ENCODE measurements at places on chromosomes 5 and 9.

GRCh38 chr5:123645024-123645603 is 133.1 kb downstream of the CSNK1G3 start:
- DNase-seq = no peak

GRCh38 chr9:110579034-110579861 is at the start of gene SVEP1:
Gene SVEP1 (minus strand): TSS chr9:110579741. CDS start chr9:110579543, 198 bp downstream.
- peak; percentile 72 for DNase-seq

DNA sequence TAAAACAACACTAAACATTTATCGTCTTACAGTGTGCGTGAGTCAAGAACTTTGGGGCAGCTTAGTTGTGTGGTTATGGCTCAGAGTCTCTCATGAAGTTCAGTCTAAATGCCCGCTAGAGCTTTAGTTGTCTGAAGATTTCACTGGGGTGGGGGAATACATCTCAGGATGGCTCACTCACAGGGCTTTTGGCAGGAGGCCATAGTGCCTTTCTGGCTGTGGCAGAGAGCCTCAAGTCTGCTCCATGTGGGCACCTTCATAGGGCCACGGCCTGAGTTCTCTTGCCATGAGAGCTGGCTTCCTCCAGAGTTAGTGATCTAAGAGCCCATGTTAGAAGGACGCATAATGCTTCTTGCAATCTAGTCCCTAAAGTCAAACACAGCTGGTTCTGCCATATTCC is 258.8 kb upstream of the NUDT12 start:
- DNase-seq = no peak

GRCh38 chr5:126921241-126922091 is 108.9 kb downstream of the MARCHF3 start:
- DNase-seq = no peak

DNA sequence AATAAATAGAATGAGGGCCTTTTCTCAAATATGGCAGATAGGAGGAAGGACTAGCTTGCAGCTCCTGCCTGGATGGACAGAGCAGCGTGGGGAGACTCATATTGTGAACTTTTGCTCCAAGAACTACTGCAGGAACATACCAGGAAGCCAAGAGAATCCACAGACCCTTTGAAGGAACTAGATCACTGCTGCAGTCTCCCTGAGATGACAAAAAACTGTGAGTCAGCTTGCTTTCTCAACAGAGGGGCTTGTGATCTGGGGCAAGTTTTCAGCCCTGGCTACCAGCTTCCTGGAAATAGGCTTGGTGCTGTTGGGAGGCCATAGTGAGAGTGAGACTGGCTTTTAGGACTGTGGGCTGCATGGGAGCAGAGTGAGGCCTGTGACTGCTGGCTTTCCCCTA is 170.6 kb upstream of the TRIM32 start:
- no peak for DNase-seq

DNA sequence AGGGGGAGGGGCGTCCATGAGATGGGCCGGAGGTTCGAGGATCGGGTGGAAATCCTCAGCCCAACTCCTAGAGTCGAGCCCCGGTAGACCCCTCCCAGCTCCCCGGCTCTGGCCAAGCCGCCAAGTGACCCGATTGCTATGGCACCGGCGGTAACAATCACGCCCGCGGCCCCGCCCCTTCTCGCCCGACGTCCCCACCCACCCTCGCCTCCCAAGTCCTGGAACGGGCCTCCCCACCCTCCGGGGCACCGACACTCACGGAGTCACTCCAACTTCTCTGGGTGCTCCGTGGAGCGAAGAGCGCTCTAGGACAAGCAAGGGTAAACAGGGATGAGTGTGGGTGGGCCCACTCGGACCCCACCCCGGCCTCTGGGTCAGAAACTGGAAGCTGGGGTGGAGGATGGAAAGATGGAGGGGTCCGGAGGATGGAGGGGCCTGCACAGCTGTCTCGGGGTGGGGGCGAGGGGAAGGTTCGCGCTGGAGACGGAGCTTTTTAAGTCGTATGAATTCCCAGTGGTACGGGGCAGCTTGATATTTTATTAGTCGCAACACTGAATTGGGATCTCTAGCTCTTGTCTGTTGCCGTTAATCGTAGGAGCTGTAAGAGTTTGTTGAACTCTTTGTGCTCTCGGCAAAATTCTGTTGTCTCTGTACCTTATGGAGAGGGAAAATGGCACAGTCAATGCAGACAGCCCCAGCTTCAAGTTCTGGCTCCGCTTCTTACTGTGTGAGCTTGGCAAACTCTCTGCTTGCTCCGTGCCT is at the start of gene SPACA9:
SPACA9 (plus strand) TSS at position 204 of the 762 bp plus-strand sequence. CDS start 5,050 bp downstream, outside the sequence.
- peak; percentile 27 for DNase-seq

- DNase-seq = no peak
Observed at GRCh38 chr9:68429631-68430030, 73.2 kb downstream of the PGM5 start.

DNA sequence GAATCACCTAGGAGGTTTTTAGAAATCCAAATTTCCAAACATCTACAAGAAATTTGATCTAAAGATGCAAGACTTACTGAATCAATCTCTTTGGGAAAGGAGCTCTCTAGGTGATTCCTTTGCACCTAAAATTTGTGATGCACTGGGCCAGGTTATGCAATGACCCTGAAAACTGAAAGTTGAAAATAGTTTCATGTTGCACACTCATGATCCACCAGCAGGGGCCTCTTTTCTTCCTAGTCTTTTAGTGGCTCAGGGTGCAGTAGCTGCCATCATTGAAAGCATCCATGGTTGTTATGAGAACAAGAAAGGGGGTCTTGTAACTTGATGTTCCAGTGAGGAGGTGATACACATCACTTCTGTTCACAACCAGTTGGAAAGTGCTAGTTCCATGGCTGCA is 486.8 kb downstream of the PSAT1 start:
- no peak for DNase-seq

- no peak for DNase-seq
Observed at GRCh38 chr9:4769321-4770080, 23.2 kb upstream of the RCL1 start.

- DNase-seq = no peak
Observed at GRCh38 chr9:20805766-20806165, 121.7 kb downstream of the FOCAD start.

GRCh38 chr5:68303754-68304420 is 88.3 kb downstream of the PIK3R1 start:
- DNase-seq = peak; percentile 70

DNA sequence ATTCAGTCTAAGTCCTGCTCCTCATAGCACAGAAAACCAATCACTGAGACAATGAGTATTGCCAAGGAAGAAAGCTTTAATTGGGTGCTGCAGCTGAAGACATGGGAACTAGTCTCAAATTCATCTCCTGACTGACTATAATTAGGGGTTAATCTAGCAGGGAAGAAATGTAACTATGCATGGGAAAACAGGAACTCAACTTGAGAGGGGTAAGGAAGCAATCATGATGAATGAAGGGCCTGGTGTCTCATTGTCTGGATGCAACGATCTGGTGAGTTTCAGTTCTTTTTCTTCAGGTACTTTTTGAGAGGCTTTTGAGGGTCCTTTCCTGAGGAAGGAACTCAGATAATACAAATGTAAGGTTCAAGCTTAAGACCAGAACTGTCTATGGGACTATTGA is 24.0 kb upstream of the OCLN start:
- no peak for DNase-seq

- no peak for DNase-seq
Observed at GRCh38 chr5:90214991-90215390, 194.6 kb downstream of the CETN3 start.

- no peak for DNase-seq
Observed at GRCh38 chr9:121556580-121556979, 56.9 kb upstream of the GGTA1 start.

DNA sequence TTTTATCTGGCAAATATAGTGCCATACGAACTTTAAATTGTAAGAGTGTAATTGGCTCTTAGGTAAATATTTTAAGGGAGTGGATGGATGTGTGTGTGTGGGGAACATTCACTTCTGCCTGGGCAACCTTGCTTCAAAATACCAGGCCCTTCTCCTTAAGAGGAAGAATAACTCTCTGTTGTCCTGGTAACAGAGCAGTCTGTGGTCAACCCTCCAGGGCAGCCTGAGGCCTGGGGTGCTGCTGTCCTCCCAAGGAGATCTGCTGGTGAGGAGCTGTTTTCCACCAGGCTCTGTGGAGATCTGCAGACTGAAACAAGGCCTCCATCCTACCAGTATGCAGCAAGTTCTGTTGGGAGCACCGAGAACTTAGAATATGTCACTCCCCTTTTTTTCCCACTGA is 325.2 kb downstream of the PSAT1 start:
- DNase-seq = no peak

DNA sequence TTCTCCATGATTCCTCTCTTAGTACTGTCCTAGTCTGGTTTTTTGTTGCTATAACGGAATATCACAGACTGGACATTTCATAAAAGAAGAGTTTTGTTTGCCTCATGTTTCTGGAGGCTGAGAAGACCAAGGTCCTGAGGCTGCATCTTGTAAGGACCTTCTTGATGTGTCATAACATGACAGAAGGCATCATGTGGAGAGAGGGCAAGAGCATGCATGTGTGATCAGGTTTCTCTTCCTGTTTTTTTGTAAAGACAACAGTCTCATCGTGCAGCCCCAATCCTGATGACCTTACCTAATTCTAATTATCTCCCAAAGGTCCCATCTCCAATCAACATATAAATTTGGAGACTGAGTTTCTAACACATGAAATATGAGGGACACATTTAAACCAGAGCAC is 108.4 kb downstream of the MSX2 start:
- no peak for DNase-seq

GRCh38 chr9:97900738-97901565 is 21.3 kb downstream of the TRMO start:
- DNase-seq = peak; percentile 24

Data from SK-N-DZ (cell line).